ENCODE measurements at places on chromosomes 3 and 15.

DNA sequence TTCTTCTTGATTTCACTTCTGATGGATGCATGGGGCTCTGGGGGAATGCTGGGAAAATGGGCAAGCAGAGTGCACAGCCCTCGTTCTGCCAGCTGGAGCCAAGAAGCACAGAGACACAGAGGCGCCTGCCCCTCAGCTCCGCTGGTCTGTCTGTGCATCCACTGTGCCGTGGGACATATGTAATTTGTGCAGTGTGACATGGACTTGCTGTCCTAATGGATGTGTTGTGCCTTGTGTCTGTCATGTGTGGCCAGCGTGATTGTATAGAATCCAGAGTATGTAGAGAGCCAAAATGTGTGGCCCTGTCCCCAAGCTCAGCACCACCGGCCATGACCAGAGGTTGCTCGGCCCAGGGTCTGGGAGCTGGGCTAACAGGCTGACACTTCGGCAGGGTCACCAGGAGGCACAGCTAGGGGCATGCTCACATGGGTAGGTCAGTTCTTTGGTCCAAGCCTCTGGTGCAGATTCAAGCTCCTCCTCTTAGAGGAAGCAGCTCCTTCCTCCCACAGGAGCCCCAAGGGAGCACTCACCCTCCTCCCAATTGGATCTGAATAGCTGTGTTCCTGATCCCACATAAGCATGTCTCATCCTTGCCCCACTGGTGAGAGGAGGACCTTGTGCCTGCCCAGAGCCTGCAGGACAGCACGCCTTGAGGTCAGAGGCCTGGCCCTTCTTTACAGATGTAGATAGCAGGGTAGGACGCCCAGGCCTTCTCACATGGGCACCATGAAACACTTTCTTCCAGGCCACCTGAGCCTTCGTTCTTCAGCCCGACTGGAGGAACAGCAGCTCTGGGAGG lies 100.8 kb upstream of the ABHD17C start:
- DNase-seq = no peak

GRCh38 chr3:71906976-71907375 lies 122.0 kb upstream of the PROK2 start:
- DNase-seq = no peak

GRCh38 chr3:89572261-89572660 lies 464.8 kb downstream of the EPHA3 start:
- DNase-seq = no peak

- DNase-seq = no peak
These were observed 203.0 kb downstream of the TBC1D5 start for GRCh38 chr3:17539436-17539835.

DNA sequence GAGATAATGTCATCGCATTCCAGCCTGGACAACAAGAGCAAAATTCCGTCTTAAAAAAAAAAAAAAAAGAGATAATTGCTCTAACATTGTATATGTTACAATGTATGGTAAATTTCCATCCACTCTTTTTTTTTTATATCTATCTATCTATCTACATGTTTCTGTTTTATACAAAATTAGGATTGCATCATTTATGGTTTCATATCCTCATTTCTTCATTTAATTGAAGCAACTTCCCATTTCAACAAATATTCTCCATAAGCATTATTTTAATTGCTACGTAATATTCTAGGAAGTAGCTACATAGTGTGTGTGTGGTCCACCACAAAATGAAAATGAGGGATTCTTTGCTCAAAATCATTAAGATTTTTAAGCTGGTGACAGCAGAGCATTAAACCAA lies 18.4 kb downstream of the RBP1 start:
- no peak for DNase-seq

- peak; percentile 18 for DNase-seq
These were observed 79.3 kb downstream of the ATP10A start for GRCh38 chr15:25783607-25784540.

DNA sequence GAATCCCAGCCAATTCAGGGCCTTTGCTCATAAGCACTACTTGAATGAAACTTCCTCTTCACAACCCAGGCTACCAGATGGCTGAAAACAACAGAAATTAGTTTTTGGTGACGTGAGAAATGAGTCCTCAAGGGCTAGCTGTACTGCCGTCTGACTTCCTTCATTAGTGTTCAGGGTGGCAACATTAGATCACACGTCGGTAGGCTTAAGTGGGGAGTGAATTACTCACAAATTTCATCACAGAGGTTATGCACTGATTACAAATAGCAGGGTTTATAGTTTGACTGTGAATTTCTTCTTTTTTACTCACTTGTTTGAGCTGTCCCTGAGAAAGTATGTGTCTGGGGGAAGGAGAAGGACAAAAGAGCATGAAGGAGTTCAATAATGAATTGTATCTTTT lies 397.2 kb downstream of the GAP43 start:
- no peak for DNase-seq

- DNase-seq = no peak
These were observed 234.7 kb downstream of the THSD4 start for GRCh38 chr15:71349736-71350526.

GRCh38 chr15:80194914-80195313 lies 42.1 kb downstream of the FAH start:
- DNase-seq = no peak

GRCh38 chr15:65532738-65533051 lies 2.4 kb downstream of the HACD3 start:
- DNase-seq = no peak

DNA sequence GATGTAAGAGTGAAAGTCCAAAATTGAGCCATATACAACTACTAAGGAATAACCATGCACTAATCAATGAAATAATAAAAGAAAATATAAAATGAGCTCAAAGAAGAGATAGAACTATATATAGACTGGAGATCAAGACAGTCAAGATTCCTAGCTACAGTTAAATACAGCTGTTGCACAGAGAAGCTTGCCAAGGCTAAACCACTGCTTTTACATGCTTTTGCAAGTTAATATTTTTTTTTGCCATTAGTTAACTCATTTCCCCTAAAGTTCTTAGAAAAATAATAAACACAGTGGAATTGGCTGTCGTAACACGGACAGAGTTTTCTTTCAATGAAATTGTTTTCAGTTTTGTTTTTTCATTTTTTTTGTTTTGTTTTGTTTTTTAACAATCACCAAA lies 123.0 kb downstream of the VGLL3 start:
- DNase-seq = no peak
